ENCODE measurements at places on chromosomes 1 and 21.

- no peak for DNase-seq
These were observed 300.9 kb downstream of the LMX1A start for GRCh38 chr1:165055581-165055980.

GRCh38 chr1:59752556-59753414 lies 62.0 kb upstream of the HOOK1 start:
- DNase-seq, result no peak

- no peak for DNase-seq
These were observed 216 bp downstream of the PRKCZ start for GRCh38 chr1:2050461-2050792.

- no peak for DNase-seq
These were observed 918.0 kb downstream of the LTN1 start for GRCh38 chr21:28074676-28075075.

GRCh38 chr1:159879136-159879535 lies 16.7 kb upstream of the VSIG8 start:
- DNase-seq, result no peak
